ENCODE measurements at places on chromosomes 3 and 15.

DNA sequence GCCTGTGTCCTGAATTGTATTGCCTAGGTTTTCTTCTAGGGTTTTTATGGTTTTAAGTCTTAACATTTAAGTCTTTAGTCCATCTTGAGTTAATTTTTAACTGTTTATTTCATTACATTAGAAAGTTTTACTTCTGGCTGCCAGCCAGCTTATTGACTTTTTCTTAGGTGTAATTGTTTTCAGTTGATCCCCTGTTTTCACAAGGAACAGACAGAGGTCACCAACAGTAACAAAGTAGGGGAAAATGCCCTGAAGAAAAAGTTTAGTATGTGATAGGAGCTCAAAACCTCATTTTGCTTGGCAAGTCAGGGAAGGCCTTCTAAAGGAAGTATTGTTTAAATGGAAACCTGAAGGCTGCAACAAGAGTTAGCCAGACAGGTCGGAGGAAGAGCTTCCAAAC is 10.4 kb downstream of the WDR48 start:
- DNase-seq = no peak

DNA sequence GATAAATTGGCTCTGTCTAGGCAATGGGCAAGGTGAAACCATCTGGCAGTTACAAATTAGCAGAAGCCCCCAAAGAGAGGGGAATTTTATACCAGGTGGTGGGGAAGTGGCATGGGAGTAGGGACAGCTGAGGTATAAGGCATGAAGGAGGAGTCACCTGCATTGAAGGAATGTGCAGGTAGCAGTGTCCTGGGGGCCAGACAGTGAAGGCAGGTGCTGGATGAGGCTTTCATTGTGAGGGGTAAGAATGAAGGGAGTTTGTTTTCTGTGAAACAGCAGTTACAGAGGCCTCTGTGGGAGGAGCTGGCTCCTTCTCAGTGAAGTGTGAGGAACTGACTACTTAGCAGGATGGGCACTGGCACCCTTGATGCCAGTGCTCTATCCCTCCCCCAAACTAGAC is 19.1 kb upstream of the PXYLP1 start:
- DNase-seq = no peak

DNA sequence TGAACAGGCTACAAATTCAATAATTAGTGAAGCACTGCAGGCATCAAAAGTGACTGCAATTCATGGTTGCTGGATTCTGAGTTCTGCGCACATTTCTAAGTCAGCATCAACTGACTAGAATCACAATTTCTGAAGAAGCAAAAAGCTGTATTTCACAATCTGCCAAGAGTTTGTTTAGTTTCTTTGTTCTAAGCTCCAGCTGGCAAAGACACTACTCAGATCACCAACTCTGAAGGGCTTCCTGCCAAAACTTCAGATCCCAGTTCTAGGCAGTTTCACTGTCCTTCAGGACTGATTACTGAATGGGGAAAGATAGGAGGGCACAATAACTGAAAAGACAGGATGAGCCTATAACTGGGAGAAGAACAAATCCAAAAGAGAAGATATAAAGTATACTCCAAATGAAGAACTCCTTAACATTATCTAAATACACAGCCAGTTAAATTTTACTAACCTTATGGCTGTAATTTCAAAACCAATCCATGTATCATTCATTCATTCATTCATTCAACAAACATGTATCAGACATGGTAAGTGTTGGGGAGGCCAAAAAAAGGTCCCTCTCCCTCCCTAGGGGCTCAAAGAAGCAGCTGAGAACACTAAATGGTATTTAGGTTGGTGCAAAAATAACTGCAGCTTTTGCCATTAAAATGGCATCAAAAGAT is 17.1 kb downstream of the TJP1 start:
- DNase-seq = no peak

- no peak for DNase-seq
Observed at GRCh38 chr3:71172189-71172588, 411.3 kb downstream of the FOXP1 start.

DNA sequence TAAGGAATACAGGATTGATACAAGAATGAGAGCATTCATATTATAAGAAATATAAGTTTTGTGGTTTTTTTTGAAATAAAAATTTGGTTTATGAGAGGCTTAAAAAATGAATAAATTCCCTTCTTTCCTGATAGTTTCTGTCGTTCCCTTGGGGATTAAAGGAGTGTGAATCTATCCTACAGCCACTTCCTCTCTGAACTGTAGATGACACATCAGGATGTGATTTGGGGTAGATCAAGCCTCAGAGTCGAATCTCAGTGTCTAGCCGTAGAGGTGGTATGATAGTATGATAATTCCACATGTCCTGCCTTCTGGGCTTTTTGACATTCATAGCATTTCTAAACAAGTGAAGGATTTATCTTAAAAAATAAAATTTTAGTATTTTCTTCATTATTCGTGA is 343.1 kb downstream of the LPP start:
- DNase-seq = no peak

- no peak for DNase-seq
Observed at GRCh38 chr3:34483311-34483887, 685.0 kb downstream of the PDCD6IP start.

DNA sequence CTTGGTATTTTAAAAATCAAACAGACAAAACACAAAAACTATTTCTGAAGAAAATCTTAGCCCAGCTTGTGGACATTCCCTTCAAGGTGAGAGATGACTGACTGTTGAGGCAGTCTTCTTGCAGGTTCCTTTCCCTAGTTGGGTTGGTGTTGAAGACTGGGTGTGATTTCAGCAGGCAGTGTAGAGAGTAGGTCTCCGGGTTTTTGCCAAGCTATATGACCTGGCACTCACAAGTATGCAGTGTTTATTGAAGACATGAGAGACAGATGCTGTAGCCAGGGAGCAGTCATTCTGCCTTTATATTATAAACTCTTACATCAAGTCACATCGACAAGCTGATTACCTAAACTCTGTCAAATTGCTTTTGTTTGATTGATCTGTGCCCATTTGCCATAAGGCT is 17.5 kb downstream of the SENP8 start:
- no peak for DNase-seq

DNA sequence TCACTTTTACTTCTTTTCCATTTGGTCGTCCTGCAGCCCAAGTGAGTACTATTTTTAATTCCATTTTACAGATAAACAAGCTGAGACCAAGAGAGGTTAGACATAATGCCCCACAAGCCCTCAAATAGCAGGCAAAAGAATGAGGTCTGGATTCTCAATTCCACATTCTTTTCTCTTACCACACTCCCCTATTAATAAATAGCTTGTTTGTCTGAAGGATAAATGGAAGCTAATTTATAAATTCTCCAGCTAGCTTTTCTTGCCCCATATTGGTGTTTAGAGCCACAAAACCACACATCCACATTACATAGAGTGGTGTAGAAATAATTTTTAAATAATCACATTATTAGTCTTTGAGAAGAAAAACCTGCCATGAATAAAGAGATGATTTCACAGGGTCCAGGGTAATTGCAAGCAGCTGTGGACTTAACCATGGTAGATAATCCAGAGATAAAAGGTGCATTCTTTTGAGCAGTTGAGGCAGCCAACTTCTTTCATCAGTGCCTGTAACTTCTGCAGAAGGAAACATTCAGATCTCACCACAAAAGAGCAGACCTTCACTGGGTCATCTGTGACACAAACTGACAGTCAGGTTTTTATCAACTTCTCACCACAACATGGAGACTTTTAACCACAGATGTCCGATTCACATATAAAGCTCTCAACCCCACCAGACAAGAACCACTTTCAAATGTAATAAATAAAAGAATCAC is 313.4 kb upstream of the STT3B start:
- no peak for DNase-seq

DNA sequence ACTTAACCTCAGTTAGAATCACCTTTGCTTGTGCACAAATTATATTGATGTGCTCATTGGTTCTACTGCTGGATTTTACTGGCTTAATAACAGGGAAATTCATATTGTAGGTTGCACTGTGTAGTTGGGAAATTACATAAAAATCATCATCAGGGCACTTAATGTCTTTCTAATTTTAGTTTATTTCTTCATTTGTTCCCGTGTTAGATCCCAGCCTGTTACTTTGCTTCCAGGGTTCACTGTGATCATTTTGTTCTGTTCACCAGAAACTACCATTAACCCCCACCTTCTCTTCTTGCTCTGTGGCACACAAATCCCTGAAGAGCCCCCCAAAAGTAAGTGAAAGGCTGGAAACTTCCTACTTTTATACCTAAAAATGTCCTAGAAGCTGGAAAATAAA is 80.4 kb downstream of the RARB start:
- no peak for DNase-seq

- DNase-seq = no peak
Observed at GRCh38 chr3:42732196-42732828, 29.7 kb upstream of the HHATL start.

DNA sequence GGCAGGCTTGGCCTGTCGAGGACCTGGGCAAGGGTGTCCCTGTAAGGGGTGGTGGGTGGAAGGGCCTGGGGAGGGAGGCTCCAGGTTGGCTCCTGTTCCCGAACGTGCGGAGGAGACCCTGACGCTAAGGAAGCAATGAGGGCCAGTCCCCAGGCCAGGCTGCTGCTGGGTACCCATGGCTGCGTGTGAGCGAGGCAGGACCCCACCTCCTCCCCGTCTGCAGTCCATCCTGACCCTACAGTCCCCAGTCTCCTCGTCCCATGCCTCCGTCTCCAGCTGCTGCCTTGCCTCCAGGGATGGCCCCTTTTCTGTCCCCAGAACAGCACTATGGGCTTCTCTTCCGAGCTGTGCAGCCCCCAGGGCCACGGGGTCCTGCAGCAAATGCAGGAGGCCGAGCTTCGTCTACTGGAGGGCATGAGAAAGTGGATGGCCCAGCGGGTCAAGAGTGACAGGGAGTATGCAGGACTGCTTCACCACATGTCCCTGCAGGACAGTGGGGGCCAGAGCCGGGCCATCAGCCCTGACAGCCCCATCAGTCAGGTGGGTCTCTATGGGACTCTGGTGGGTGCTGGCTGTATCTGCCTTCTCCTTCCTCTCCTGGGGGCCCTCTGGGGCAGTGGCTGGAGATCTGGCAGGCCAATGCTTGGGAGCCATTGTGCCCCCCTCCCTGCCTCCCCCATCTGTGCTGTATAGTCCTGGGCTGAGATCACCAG is 571 bp downstream of the FES start:
- no peak for DNase-seq

- DNase-seq = no peak
Observed at GRCh38 chr3:130839813-130840212, 54.1 kb upstream of the ATP2C1 start.

GRCh38 chr3:30738605-30739004 is 132.2 kb downstream of the TGFBR2 start:
- DNase-seq = no peak

DNA sequence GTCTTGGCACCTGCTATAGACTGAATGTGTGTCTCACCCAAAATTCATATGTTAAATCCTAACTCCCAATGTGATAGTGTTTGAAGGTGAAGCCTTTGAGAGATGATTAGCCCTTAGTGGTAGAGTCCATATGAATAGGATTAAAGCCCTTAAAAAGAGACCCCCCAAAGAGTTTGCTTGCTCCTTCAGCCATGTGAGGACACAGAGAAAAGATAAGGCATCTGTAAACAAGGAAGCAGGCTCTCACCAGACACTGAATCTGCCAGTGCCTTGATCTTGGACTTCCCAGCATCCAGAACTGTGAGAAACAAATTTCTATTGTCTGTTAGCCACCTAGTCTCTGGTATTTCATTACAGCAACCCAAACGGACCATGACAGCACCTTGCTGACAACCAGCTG is 16.6 kb downstream of the KPNA1 start:
- no peak for DNase-seq

DNA sequence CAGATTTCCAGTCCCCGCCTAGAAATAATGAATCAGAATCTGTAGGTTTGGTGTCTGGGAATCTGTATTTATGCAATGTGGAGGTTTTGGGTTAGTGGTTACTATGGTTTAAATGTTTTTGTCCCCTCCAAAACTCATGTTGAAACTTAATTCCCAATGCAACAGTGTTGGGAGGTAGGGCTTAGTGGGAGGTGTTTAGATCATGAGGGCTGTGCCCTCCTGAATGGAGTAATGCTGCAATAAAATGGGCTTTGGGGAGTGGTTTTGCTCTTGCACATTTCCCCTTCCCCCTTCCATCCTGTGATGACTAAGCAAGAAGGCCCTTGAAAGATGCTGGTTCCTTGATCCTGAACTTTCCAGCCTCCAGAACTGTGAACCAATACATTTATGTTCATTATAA is 9.2 kb upstream of the RFC4 start:
- no peak for DNase-seq

GRCh38 chr3:50473768-50474167 is 29.7 kb downstream of the CACNA2D2 start:
- no peak for DNase-seq

- no peak for DNase-seq
Observed at GRCh38 chr3:123098426-123099330, 31.9 kb downstream of the PDIA5 start.

DNA sequence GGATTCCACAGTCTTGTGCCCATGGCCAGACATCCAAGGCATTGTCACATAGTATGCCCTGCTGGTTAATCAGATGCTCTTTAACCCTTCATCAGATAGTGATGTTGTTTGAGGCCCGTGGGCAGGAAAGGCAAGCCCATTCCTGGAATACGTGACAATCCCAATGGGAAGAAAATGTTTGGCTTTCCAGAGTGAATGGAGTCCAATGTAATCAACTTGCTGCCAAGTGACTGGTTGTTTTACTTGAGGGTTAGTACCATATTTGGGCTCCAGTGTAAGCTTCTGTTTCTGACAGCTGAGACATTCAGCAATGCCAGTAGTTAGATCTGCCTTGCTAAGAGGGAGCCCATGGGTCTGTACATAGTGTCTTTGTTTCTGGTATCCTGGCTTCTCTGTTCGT is 31.3 kb downstream of the RPL39L start:
- no peak for DNase-seq

- no peak for DNase-seq
Observed at GRCh38 chr3:124920718-124921117, 13.8 kb downstream of the MUC13 start.

DNA sequence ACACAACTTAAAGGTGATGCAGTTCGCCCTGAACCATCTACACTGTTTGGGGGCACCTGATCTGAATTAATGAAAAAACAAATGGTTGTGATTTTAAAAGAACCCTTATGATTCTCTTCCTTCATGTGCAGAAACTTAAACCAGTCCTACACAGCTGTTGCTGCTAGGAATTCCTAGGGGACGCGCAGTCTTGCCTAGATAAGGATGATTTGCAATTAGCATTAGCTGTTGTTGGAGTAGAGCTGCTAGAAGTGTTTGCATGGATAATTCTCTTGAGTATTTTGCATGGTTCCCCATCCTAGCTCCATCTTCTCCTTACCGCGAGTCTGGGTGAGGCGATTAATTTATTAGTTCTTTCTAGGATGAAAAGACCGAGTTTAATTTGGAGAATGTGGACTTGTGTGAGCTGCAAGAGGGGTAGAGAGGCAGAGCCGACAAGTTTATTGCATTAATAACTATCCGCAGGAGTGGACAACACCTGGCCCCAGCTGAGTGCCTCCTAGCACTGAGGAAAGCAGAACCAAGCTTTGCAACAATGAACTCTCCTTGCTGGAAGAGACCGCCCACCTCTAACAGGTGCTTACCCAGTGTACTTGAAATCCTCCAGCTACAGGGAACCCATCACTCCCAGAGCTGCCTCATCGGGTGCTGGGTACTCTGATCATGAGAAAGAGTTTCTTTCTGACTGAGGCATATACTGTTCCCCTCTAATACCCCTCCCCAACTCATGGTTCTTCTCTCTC is 75.0 kb upstream of the WNT7A start:
- DNase-seq = no peak

- no peak for DNase-seq
Observed at GRCh38 chr3:183244981-183245476, 8.0 kb upstream of the B3GNT5 start.

Data from stimulated activated CD8-positive, alpha-beta memory T cell treated with anti-CD3 and anti-CD28 coated beads, Interleukin-15, amount 100 ng/mL, for 4 hours (primary cell).